ENCODE measurements at places on chromosomes 7 and 10. TPM values are rescaled to one million over a fixed set of nuclear protein-coding genes. Genes with fewer than 3 reads are reported as not detected.

Gene DENND2A
- polyA plus RNA-seq, result 40.3 TPM

DNA sequence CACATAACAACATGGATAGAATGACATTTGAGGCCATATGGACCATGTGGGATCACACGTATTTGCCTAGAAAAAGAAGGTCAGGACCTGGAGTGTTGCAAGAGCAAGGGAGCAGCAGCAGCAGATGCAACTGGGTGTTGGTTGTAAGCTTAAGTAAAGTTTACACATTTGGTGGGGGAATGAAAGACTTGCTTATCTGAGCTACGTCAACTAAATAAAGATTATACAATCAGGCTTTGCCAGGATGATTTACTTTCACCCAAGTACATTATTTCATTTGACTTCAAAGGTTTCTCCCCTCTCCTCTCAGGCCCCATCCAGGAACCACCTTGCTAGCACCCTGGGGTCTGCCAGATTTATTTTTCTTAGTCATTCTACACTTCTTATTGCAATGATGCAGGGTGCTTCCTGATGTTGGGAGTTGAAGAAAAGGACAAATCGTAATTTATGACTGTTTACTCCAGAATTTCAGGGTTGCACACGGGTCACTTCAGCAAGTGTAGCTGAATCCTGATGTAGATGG is 591.9 kb upstream of the IGFBP3 start:
- DNase-seq, result no peak

- DNase-seq, result no peak
Measured at GRCh38 chr10:122154545-122155366, 116.3 kb upstream of the BTBD16 start.

DNA sequence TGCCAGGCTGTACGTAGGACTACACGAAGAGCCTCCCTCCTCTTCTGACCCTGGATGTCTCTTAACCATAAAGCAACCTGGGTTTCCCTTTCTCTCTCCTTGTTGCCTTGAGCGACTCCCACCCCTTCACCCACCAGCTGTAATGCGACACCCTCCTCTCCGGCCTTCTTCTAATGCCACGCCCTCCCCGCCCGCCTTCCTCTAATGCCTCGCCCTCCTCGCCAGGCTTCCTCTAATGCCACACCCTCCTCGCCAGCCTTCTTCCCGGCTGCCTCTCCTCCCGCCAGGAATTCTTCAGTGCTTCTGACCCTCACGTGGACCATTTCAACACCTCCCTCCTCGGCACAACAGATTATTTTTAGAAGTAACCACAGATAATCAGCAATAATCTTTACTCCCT is 348.5 kb upstream of the SHH start:
- no peak for DNase-seq

Gene ADIRF
- polyA plus RNA-seq, result 44.1 TPM

- DNase-seq, result no peak
Measured at GRCh38 chr7:91198371-91198770, 65.9 kb upstream of the FZD1 start.

Gene OR6B1
- polyA plus RNA-seq, result not detected

DNA sequence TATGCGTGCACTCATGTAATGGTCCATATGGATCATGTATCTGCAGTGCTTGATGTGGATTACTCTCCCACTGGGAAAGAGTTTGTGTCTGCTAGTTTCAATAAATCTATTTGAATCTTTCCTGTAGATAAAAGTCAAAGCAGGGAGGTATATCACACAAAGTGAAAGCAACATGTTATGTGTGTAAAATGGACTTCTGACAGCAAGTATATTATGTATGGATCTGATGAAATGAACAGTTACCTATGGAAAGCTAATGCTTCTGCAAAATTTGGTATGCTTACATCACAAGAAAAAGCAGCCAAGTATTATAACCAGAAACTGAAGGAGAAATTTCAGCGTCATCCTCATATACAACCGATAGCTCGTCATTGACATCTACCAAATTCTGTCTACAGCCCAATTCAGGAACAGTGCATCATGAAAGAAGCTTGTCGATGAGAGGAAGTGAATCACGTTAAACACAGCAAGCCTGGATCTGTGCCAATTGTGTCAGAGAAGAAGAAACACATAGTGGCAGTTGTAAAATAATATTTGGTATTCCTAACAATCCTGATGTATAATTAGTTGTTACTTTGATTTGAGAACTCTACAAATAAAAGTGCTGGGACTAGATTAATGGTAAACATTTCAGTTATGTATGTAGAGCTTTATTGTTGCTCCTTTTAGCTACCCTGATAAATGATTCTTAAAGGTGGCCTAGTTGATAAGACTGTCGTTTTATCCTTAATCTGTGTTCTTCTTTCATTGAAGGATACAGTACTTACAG is 14.2 kb upstream of the SYPL1 start:
- DNase-seq, result no peak

DNA sequence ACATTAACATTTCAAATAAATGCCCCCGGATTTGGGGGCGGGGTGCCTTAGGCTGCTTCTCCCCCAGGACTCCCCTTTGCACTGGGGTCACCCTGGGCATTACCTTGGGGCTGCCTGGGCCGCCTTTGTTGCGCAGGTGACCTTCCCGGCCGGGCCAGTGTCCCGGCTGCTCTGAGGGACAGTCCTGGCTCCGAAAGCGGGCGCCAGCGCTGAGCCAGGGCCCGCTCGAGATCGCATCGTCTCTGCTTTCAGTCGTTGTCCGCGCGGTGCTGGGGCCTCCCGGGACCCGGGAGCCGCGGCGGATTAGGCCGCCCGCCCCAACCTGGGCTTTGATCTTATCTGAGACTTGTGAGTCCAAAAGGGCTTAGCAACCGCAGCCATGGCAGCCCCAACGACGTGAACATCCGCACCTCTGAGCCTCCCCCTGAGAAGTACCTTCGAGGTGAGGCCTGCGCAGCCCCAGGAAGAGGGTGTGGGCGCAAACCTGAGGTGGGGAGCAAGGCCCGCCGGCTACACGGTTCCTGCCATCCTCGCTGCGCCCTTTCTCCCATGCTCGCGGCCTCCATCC is 14.8 kb upstream of the WAPL start:
- no peak for DNase-seq

GRCh38 chr7:49718760-49719159 is 54.7 kb upstream of the VWC2 start:
- no peak for DNase-seq

Gene TAS2R4
- 1.3 TPM for polyA plus RNA-seq

Gene ADAP1
- 14.9 TPM for polyA plus RNA-seq

Gene FAM221A
- polyA plus RNA-seq, result 13.2 TPM

DNA sequence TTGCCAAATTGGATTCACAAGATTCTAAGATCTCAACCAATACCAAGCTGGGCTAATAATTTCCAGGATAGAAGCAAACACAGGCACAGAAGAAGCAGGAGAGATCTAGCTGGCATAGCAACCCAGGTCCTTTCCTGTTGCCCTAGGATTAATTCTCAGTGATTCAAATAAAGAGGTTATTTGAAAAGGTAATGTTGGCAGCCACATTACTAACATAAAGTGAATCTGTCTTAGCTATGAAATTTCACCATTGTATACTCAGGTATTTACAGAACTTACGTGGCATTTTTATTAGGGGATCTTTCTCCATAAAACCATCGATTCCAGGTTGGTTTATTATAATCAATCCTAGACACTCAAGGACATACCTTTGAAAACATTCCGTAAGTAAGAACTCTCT is 379.3 kb upstream of the POM121L12 start:
- DNase-seq, result no peak

Gene AVL9
- polyA plus RNA-seq, result 30.3 TPM

Measured in right renal pelvis (tissue), 4 donors.